ENCODE measurements at places on chromosomes 5 and 9. TPM values are rescaled to one million over a fixed set of nuclear protein-coding genes. Genes with fewer than 3 reads are reported as not detected.

- no peak for DNase-seq
Measured at GRCh38 chr5:156477196-156477595, 150.2 kb downstream of the SGCD start.

GRCh38 chr9:134809826-134810225, 70.8 kb upstream of the FCN2 start:
- DNase-seq: no peak

DNA sequence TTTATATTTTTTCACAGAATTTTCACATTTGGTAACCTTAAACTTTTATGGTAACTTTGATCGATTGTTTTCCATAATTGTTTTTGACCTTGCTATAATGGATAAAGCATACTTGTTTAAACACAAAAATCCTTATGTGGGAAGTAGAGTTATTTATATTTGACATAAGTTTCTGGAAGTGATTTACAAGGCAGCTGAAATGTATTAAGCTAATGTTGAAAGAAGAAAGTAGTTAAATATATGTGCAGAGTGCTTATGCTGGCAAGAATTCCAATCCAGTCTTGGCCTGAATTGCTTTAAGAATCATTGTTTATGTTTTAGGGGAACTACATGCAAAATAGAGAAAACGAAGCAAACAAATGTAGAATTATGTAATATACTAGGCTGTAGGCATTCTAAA, 763.6 kb downstream of the TAF11L14 start:
- DNase-seq: peak; percentile 21

TAF11L10 gene
- 16.4 TPM for total RNA-seq

CATSPER3 gene
- total RNA-seq: not detected

PPP3R2 gene
- 3.6 TPM for total RNA-seq

All from umbilical cord (tissue), 2 donors.